Upper lobe of right lung (tissue), 1 donor: ENCODE measurements at places on chromosomes 11 and 22. TPM values are rescaled to one million over a fixed set of nuclear protein-coding genes. Genes with fewer than 3 reads are reported as not detected.

The GRM5 gene
- total RNA-seq: 0.06 TPM

The CCDC73 gene
- total RNA-seq: not detected

The HORMAD2 gene
- total RNA-seq: not detected

The CSNK2A3 gene
- 3.9 TPM for total RNA-seq

DNA sequence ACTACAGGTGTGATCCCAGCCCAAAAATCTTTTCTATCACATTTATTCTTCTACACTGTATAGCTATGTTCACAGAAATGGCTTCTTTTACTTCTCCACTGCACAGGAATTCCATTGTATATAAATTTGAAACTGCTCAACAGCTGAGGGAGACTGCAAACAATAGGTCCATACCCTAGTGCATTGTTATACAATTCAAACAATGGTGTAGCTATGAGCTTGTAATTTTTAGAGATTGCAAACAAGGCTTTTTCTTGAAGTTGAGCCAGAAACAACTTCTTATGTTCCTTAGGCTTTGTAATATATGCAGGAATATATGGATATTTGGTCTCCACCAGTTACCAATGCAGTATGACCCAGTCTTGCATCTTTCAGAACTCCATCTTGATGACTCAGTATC lies 19.5 kb upstream of the SIK3 start:
- no peak overlapping the region for H3K27ac ChIP-seq
- H3K36me3 ChIP-seq: no peaks in the 10 kb centered on the region
- peaks cover 4% of the 10 kb centered on the region for H3K27me3 ChIP-seq

DNA sequence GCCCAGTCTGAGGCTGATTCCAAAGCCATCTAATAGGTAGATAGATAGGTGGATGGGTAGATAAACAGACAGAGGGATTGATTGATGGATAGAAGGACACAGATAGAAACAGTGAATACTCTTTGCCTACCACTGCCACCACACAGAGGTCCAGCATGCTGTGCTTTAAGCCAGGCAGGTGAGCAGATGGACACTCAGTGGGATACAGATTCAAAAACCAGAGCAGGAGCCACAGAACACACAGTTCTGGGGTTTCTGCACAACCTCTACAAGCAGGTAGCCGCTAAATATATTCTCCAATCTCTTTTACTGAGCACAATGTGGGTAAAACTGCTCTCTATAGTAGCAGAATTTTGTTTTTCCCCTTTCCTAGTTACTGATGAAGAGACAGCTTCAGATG lies 20.5 kb upstream of the JHY start:
- H3K27me3 ChIP-seq: peaks cover 9% of the 10 kb centered on the region
- no peak overlapping the region for H3K27ac ChIP-seq
- no peak overlapping the region for H3K4me3 ChIP-seq
- H3K36me3 ChIP-seq: no peaks in the 10 kb centered on the region
- DNase-seq: no peak

- DNase-seq: no peak
- no peak overlapping the region for H3K27ac ChIP-seq
- no peaks in the 10 kb centered on the region for H3K36me3 ChIP-seq
- no peaks in the 10 kb centered on the region for H3K4me1 ChIP-seq
- H3K27me3 ChIP-seq: no peaks in the 10 kb centered on the region
Observed at GRCh38 chr11:73570415-73571114, 27.3 kb downstream of the FAM168A start.

DNA sequence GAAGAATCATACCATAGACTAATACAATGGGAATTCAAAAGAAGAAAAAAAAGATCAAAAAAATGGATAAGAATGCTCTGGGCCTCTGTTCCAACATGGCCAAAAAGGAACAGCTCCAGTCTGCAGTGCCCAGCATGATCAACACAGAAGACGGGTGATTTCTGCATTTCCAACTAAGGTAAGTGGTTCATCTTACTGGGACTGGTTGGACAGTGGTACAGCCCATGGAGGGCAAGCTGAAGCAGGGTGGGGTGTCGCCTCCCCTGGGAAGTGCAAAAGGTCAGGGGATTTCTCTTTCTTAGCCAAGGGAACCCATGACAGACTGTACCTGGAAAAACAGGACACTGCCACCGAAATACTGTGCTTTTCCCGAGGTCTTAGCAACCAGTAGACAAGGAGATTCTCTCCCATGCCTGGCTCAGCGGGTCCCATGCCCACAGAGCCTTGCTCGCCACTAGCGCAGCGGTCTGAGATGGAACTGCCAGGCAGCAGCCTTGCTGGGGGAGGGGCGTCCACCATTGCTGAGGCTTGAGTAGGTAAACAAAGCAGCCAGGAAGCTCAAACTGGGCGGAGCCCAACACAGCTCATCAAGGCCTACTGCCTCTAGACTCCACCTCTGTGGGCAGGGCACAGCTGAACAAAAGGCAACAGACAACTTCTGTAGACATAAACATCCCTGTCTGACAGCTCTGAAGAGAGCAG lies 428.4 kb downstream of the MN1 start:
- H3K27ac ChIP-seq: no peak overlapping the region
- peaks cover 3% of the 10 kb centered on the region for H3K4me1 ChIP-seq
- H3K27me3 ChIP-seq: no peaks in the 10 kb centered on the region
- peak; percentile 68 for DNase-seq
- H3K4me3 ChIP-seq: no peak overlapping the region
- H3K36me3 ChIP-seq: no peaks in the 10 kb centered on the region

DNA sequence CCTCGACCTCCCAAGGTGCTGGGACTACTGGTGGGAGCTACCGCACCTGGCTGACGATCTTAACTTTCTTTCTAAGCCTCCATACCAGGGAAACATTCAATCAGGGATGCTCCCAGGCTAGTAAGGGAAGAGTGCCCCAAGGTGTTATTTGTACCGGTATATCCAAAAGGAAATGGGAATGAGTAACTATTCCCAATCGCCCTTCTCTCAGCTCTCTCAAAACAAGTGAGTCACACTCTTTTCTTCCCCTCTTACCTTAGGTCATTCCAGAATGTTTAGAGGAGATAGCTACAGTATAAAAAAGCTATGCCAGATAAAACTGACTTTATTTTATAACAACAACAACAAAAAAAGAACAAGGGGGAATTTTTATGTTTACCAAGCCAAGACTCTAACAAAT lies 13.7 kb downstream of the DCDC1 start:
- no peak overlapping the region for H3K27ac ChIP-seq
- no peaks in the 10 kb centered on the region for H3K4me1 ChIP-seq
- no peak overlapping the region for H3K4me3 ChIP-seq
- H3K27me3 ChIP-seq: no peaks in the 10 kb centered on the region
- DNase-seq: no peak

- no peaks in the 10 kb centered on the region for H3K36me3 ChIP-seq
- H3K27ac ChIP-seq: no peak overlapping the region
- peaks cover 3% of the 10 kb centered on the region for H3K4me1 ChIP-seq
- no peaks in the 10 kb centered on the region for H3K27me3 ChIP-seq
- H3K4me3 ChIP-seq: no peak overlapping the region
Observed at GRCh38 chr11:35334385-35335090, 84.8 kb downstream of the SLC1A2 start.

DNA sequence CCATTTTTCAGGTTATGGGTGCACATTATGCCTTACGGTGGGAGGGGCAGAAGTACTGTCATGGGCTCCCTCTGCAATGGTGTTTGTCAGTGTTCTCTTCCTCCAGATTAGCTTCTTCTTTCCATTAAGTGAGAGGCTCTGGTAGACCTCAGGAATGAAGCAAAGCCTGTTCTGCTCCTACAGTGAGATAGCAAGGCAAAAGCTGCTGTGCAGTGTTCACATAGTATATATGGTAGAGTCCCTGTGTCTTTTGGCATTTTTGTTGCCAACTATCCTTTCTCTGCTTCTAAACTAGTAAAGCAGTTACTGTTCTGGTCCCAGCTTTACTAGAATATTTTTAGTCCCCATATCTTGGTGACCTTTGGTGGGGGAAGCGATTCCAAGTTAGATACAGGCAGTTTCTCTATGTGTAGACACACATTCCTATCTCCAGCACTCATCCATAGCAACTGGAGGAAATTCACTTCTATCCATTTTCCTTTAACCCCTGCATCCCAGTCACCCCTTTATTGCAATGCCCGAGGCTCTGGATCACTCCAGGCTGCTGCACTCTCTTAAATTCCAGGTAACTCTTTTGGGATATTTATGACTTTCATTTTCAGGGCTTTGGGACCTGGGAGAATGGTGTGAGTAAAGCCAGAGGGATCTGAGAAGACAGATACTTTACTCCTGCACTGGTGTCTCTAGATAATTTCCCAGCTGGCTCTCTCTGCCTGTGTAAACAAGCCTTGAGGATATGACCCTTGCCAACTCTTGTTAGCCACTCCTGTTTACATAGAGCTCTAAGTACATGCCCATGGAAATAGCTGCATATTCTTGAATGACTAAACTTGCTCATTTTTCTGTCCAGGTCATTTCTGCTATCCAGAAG lies 3.9 kb upstream of the TRIM34 start:
- no peak for DNase-seq
- H3K36me3 ChIP-seq: no peaks in the 10 kb centered on the region
- H3K27ac ChIP-seq: peak overlapping the region; percentile 28

DNA sequence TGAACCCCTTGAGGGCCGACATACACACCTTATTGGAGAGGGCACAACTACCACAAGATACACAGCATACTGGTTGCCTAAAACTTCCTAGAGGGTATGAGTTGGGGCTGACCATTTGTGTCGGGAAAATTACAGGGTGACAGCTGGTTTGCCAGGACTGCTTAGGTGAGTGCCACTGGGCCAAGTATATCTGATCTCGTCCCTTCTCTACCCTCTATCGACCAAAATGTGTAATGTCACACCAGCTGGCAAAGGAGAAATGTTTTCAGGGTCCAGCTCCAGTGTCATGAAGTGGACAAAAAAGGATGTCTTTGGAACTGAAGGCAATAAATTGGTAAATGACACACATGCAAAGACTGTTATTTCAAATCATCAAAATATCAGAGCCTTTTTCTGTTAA lies 126.1 kb downstream of the PGR start:
- no peak overlapping the region for H3K27ac ChIP-seq
- H3K36me3 ChIP-seq: no peaks in the 10 kb centered on the region
- no peak overlapping the region for H3K4me3 ChIP-seq
- no peaks in the 10 kb centered on the region for H3K4me1 ChIP-seq
- no peaks in the 10 kb centered on the region for H3K27me3 ChIP-seq
- DNase-seq: no peak

- DNase-seq: no peak
- H3K4me3 ChIP-seq: no peak overlapping the region
- no peak overlapping the region for H3K27ac ChIP-seq
- H3K36me3 ChIP-seq: no peaks in the 10 kb centered on the region
- no peaks in the 10 kb centered on the region for H3K4me1 ChIP-seq
Observed at GRCh38 chr11:32420937-32421901, 14.1 kb downstream of the WT1 start.

- DNase-seq: no peak
- H3K36me3 ChIP-seq: no peaks in the 10 kb centered on the region
- no peaks in the 10 kb centered on the region for H3K4me1 ChIP-seq
Observed at GRCh38 chr11:10483174-10483573, 28.1 kb downstream of the AMPD3 start.

DNA sequence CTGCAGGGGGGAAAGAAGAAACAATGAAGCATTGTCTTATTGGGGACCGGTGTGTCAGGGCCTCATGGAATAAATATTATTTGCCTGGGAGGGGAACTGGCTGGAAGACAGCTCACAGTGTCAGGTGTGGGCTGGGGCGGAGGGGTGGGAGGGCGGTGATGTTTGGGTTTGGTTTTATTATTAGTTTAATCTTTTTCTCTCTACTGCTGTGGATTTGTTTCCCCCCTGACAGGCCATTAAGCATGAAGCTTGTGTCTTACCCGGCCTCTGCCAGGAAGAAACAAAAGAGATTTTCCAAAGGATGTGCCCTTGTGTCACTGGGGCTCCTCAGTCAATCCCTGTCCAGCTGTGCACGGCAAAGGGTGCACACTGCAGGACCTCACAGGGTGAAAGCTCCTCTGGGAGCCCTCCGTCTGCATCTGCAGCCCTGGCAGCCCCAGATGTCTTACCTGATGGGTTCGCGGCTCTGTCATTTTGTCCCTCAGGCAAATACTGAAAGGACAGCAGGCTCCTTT lies 203.1 kb upstream of the TMEM45B start:
- DNase-seq: no peak
- H3K27me3 ChIP-seq: no peaks in the 10 kb centered on the region
- H3K36me3 ChIP-seq: no peaks in the 10 kb centered on the region
- no peak overlapping the region for H3K27ac ChIP-seq
- H3K4me1 ChIP-seq: no peaks in the 10 kb centered on the region
- no peak overlapping the region for H3K4me3 ChIP-seq

GRCh38 chr22:31692186-31692886 lies 30.3 kb upstream of the PISD start:
- H3K27me3 ChIP-seq: no peaks in the 10 kb centered on the region
- no peak overlapping the region for H3K27ac ChIP-seq
- peaks cover 87% of the 10 kb centered on the region for H3K36me3 ChIP-seq
- no peak overlapping the region for H3K4me3 ChIP-seq
- no peaks in the 10 kb centered on the region for H3K4me1 ChIP-seq

GRCh38 chr11:13970986-13971385 lies 8.5 kb downstream of the SPON1 start:
- H3K4me3 ChIP-seq: no peak overlapping the region
- H3K36me3 ChIP-seq: no peaks in the 10 kb centered on the region
- no peak for DNase-seq
- H3K4me1 ChIP-seq: peaks cover 15% of the 10 kb centered on the region

DNA sequence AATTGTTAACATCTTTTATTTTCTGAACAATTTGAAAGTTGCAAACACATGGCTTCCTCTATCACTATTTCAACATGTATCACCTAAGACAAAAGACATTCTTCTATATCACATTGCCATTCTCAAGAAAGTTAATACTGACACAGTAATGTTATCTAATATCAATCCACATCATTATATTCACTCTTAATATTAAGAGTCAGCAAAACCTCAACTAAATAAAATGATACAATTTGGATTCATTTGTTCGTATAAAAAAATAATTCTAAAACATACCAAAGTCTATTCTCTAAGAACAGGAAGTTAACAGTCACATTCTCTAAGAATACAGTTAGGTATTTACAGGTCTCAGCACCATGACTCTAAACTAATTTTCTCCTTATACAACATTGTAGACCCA lies 52.0 kb downstream of the ABTB2 start:
- H3K27me3 ChIP-seq: no peaks in the 10 kb centered on the region
- DNase-seq: no peak
- no peaks in the 10 kb centered on the region for H3K36me3 ChIP-seq
- H3K4me3 ChIP-seq: no peak overlapping the region
- H3K27ac ChIP-seq: no peak overlapping the region

GRCh38 chr11:3230636-3231549 lies 1.3 kb downstream of the MRGPRE start:
- no peaks in the 10 kb centered on the region for H3K4me1 ChIP-seq
- no peak overlapping the region for H3K4me3 ChIP-seq
- no peaks in the 10 kb centered on the region for H3K36me3 ChIP-seq

DNA sequence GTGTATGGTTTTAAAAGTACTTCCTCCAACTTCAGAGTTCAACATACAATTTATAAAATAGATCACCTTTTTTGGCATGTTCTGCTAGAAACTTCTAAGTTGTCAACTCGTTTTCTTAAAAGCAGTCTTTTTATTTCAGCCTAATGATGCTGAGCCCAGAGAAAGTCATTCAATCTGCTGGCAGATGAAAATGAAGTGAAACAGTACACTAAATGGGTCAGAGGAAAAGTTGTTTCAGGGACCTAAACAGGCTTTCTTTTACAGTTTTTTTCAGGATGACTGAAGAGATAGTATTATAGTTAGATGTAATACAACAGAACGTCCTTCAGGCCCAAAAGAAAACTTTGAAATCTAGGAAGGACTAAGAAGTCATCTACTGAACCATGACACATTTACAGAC lies 842.7 kb upstream of the CCDC90B start:
- H3K4me1 ChIP-seq: no peaks in the 10 kb centered on the region
- no peak overlapping the region for H3K27ac ChIP-seq
- DNase-seq: no peak
- H3K36me3 ChIP-seq: no peaks in the 10 kb centered on the region
- H3K27me3 ChIP-seq: no peaks in the 10 kb centered on the region
- H3K4me3 ChIP-seq: no peak overlapping the region
